Fibroblast of the aortic adventitia (primary cell): ENCODE measurements at places on chromosomes 11 and 22.

DNA sequence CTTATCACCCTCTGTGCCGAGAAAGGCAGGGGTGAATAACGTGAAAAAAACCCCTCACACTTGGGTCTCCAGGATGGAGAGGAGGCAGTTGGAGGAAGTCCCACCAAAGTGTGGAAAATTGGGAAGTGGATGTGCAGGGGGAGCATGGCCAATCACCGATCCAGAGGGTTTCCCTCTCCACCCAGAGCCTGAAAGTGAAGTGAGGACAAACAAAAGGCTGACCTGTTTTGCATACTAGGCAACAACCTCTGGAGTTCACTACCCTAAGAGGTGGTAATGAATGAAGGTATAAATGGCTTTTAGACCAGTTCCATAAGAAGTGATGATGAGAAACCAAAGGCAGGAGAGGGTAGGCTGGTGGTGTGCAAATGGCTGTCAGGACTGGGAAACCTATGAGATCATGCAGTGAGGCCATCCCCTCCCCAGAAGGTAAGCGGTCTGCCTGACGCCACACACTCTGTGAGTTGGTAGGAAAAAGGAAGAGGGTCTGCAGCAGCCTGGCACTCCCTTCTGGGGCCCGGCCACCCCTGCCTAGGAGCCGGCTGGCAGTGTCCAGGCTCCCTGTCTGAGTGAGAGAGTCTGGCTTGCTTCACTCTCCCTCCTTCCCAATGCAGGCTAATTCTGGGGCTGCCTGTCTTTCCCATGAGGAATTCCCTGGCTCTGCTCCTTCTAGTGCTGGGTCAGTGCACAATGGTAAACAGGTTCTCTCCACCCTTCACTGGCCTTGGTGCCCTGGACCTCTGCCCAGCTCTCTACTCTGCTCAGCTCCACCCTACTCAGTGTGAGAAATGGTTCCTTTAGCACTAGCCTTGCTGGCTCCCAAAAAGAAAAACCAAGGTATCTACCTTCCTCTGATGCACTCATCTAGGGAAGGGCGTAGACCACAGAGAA is 15.6 kb downstream of the TBC1D10A start:
- peak; percentile 95 for DNase-seq

GRCh38 chr11:88555018-88555828 is 217.7 kb upstream of the CTSC start:
- peak; percentile 100 for DNase-seq

GRCh38 chr11:1335264-1335810 is 25.9 kb upstream of the TOLLIP start:
- DNase-seq = no peak

DNA sequence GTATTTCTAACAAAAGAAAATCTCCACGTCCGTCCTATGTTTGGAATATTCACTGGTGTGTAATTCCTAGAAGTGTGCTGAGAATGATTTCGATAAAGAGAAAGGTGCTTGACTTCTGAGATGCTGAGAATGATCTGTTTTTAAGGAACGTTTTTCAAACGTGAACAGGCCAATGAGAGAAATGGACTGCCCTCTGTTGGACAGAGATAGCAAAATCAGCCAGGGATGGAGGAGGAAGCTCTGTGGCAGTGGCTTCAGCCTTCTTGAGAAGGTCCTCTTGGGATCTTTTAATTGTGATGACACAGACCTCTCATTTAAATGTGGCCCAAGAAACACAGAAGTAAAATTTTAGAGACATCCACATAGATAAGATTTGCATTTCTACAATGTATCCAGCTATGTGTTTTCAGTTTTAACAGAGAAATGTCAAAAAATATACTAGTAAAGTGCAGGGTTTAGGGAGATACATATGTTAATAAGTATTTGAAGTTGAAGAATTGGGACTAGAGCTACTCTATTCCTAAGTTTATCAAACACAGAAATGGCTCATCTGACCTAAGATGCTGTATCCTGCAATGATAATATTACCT is 84.0 kb upstream of the RCN1 start:
- peak; percentile 60 for DNase-seq

GRCh38 chr11:69984457-69985261 is 93.5 kb upstream of the ANO1 start:
- DNase-seq = no peak

GRCh38 chr11:13216711-13217075 is 60.9 kb upstream of the BMAL1 start:
- DNase-seq = no peak

- DNase-seq = no peak
Measured at GRCh38 chr11:47611348-47611794, 17.2 kb upstream of the C1QTNF4 start.

GRCh38 chr11:19259487-19260345 is 19.0 kb upstream of the E2F8 start:
- DNase-seq = peak; percentile 69

GRCh38 chr11:121777056-121777455 is 324.3 kb upstream of the SORL1-AS1 start:
- peak; percentile 46 for DNase-seq

DNA sequence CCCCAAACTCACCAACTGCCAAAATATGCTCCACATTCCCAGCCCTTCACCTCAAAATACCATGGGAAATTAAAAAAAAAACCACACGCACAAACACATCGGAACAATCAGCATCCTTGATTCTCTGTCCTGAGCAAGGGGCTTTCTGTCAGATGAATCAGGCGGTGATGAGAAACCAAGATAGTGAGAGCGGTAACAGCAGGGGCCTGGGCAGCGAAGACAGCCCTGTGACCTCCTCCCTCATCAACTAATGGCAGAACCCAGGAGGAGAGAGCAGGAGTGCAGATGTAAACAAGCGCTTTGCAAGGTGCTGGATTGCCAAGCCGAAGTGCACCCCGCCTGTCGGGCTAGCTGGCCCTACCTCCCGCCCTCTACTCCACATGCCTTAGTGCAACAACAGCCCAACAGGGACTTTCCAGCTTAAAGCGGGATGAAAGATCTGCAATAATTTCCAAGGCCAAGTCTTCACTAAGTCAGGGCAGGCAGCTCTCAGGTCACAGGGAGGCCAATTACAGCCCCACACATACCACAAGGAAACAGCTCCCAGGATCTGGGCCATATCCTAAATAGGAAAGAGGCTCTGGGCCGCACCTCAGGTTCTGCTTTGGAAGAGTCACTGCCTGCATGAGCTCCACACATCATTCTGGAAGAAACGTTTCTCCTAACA is 72.2 kb upstream of the BID start:
- DNase-seq = peak; percentile 82

- peak; percentile 76 for DNase-seq
Measured at GRCh38 chr11:65555693-65556231, 2.4 kb downstream of the LTBP3 start.

DNA sequence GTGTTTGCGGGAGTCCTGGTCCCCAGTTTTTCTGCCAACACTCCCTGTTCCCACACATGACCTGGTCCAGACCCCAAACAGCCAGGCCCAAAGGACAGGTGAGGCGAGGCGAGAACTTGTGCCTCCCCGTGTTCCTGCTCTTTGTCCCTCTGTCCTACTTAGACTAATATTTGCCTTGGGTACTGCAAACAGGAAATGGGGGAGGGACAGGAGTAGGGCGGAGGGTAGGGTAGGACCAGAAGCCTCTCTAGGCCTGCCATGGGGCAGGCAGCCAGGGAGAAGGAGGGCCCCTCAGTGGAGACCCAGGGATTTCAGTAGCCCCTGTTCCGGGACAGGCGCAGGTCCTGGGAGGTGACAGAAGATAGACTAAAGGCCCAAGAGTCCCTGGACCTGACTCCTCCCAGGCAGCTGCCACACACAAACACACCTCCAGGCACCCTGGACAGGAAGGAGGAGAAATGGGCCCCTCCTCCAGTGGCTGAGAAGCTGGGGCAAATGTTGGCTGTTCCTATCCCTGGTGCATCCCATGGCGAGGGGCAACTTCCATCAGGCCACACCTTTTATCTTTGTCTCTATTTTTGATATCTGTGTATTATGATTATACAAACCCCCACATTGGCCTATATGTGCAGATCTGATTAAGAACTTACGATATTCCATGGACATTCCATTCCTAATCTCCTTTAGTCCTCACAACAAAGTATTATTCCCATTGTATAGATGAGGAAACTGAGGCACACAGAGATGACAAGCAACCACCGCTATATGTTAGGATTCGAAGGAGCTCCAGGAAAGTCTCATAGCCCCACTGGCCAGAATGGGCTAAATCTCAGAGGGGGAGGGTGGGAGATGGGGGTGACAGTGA is 626 bp upstream of the F2 start:
- no peak for DNase-seq

DNA sequence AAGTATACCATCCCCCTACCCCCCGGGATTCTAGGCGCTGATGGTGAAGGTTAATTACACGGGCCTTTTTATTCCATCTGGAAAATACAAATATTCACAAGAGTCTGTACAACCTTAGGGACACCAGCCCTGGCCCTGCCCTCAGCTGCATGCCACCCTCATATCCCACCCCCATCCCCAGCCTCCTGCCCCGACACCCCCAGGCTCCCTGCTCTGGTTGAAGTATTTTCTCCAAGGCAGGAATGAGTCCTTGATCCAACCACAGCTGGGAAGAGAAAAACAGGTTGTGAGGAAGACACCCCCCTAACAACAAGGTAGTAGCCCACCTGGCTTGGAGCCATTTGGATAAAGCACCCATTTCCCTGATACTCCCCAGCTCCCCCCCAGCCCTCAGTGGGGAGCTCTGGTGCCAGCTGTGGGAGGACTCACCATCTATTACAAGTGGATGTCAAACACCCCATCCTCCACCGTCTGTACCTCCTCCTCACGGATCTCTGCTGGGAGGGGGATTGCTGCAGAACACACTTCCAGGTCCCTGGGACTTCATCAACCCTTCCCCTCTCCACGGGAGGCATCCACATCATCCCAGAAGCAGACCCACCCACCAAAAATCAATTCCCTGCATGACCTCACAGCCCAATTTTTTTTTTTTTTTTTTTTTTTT is 4.0 kb upstream of the NRXN2 start:
- DNase-seq = no peak
